ENCODE measurements at places on chromosomes 2 and 18. TPM values are rescaled to one million over a fixed set of nuclear protein-coding genes. Genes with fewer than 3 reads are reported as not detected.

The KCNJ3 gene
- total RNA-seq = not detected

GRCh38 chr2:67340133-67341011 is 56.8 kb upstream of the ETAA1 start:
- DNase-seq = peak; percentile 8

The KCNE4 gene
- total RNA-seq = 3.8 TPM

GRCh38 chr18:75125382-75126331 is 83.3 kb downstream of the PTGR3 start:
- DNase-seq = no peak

- no peak for DNase-seq
These were observed 113.6 kb downstream of the METTL8 start for GRCh38 chr2:171320208-171320621.

The IL1F10 gene
- total RNA-seq = not detected

The NIF3L1 gene
- 17.1 TPM for total RNA-seq

GRCh38 chr18:47750889-47751423 is 179.5 kb downstream of the SMAD2 start:
- no peak for DNase-seq

DNA sequence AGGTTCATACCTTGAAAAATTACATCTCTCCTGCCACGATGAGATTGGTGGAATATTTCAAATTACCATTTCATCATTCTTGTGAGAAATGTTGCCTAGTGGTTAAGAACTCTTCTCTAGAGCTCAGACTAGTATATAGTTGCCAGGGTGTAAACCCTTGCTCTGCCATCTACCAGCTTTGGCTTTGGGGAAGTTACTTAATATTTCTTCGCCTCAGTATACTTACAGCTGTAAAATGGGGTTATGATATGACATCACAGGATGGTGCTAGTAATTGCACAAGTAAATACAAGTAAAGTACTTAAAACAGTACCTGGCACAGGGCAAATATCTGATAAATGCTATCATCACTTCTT is 1.5 kb downstream of the SPOPL start:
- DNase-seq = peak; percentile 26

The IKZF2 gene
- total RNA-seq = 13.5 TPM

DNA sequence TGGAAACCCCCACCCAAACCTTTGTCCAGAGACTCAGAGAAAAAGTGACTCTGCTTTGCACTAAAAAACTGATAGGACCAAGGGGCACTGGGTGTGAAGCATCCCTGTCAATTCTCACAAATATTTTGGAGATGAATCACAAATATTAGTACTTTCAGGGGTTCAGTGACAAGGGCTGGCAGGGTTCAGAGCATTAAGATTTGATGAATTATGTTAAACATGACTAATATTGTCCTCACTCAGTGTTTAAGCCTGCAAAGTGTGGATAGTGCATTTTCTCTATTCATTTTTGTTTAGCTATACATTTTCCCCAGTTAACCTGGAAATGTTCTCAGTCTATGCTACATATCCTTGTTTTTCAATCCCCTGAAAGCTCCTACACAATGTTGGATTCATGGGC is 65.3 kb upstream of the CCDC68 start:
- no peak for DNase-seq

The PAX8 gene
- total RNA-seq = 2.1 TPM

The COLEC11 gene
- not detected for total RNA-seq

The BUB1 gene
- total RNA-seq = 16.3 TPM

GRCh38 chr2:27583390-27583915 is 611 bp downstream of the ZNF512 start:
- peak; percentile 50 for DNase-seq

- peak; percentile 42 for DNase-seq
These were observed 133.9 kb upstream of the CDH20 start for GRCh38 chr18:61199171-61199848.

The STPG4 gene
- not detected for total RNA-seq

- no peak for DNase-seq
These were observed 41.2 kb downstream of the ASAP2 start for GRCh38 chr2:9247786-9248185.

DNA sequence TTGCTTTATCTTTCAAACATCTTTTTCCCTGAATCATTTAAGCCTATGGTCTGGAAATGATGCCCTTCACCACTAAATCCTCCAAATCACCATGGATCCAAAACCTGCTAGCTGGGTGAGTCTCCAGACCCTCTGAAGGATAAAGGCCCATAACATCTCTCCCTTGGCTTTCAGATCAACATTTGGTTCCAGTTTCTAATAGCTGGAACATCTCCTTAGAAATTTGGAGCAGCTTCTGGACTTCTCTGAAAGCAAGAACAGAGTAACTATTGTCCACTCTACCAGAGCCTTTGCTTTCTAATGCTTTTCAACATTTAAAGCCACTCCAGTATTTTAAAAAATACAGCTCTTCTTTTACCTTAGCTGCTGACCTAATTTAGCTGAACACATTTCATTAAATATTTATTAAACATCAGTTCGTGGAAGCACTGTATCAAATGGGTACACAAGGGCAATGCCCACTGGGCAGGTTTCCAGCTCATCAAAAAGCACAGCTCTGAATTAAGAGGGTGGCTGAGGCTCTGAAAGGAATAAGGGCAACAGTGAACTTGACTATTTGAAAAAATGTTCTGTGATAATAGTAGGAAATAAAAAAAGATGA is 75.3 kb downstream of the GALNT3 start:
- no peak for DNase-seq

- DNase-seq = peak; percentile 92
These were observed 56.0 kb downstream of the ATIC start for GRCh38 chr2:215367662-215368492.

DNA sequence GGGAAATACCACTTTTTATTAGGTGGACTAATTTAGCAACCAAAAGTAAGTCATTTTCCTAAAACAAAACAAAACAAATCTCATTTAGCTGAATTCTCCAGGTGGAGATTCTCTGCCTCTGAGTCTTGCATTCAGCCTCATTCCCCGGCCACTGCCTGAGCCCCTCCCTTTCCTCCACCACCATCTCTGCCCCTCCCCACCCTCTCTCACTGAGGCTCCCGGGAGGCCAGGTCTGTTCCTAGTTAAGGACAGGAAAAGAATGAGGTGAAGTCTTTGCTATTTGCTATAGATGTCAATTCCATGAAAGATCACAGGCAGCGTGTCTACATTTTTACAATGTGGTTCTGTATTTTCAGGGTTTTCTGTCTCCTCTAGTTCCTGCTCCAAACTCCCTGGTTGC is 83.0 kb upstream of the SOX11 start:
- DNase-seq = no peak

DNA sequence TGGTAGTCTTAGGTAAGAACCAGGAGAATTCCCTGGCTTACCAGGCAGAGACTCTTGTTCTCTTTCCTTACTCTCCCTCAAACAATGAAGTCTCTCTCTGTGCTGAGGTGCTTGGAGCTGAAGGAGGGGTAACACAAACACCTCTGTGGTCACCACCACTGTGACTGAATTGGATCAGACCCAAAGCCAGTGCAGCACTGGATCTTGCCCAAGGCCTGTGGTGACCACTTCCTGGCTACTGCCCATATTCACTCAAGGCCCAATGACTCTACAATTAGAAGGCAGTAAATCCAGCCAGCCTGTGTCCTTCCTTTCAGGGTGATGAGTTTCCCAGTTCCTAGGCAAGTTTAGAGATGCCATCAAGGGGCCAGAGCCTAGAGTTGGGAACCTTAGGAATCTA is 706.8 kb downstream of the SLC4A3 start:
- DNase-seq = peak; percentile 22

DNA sequence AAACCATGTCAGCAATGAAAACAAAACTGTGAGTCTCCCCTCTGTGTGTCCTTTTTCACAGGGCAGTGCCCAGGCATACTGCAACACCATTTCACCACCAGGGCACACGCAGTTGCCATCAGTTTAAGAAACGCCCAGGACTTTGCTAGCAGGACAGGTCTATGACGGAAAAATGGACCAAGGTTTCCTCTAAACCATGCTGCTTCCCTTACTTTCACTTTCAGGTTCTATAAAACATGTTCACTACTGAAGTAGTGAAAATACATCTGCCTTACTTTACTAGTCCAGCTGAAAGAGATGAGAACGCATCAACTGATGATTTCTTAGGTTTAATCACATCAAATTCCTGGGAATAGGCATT is 110.5 kb downstream of the TCF4 start:
- DNase-seq = peak; percentile 82

DNA sequence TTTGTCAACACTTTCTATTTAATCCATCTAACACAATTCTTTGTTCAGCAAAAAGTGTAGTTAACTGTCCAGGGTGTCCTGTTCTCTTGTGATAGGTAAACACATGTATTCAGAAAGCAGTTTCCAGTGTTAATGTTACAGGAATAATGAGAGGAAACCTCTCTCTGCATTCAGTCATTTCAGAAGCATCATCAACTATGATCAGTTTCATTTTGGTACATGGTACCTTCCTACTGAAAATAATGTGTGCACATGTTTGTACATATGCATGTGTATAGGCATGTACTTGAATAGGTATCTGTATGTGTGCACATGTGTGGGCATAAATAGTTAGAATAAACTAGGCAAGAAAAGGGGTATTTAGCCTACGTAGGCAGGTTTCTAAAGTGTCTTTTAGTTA is 16.6 kb downstream of the EFEMP1 start:
- DNase-seq = no peak

The SAG gene
- not detected for total RNA-seq

DNA sequence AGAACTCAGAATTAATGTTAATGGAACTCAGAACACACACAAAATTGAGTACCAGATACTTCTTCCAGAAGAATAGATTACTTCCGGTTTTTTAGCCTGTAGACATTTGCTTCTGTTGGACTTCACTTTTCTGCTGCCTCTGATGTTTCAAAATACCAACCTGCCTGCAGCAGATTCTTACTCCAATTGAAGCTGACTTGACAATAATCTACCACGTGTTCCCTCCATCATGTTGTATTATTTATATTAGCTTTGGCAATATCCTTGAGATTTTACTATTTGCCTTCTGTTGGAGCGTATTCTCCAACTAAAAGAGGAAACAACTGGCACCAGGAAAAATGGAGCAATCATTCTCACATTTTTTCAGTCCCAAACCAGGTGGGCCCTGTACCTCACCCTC is 3.1 kb upstream of the GORASP2 start:
- no peak for DNase-seq

The SKA1 gene
- total RNA-seq = 5.6 TPM

- DNase-seq = no peak
These were observed 66.2 kb downstream of the BCL2L11 start for GRCh38 chr2:111186933-111187332.

The CFC1 gene
- not detected for total RNA-seq

The TSPYL6 gene
- not detected for total RNA-seq

GRCh38 chr2:28135324-28135723 is 244.8 kb downstream of the BABAM2 start:
- DNase-seq = no peak

The SYT4 gene
- total RNA-seq = not detected
